ENCODE measurements at places on chromosomes 2 and 18.

- no peak for DNase-seq
Observed at GRCh38 chr2:133603109-133603508, 34.8 kb upstream of the NCKAP5 start.

GRCh38 chr18:79384151-79384807 lies 11.5 kb upstream of the NFATC1 start:
- DNase-seq, result peak; percentile 48

GRCh38 chr2:73716543-73717250 lies 20.4 kb downstream of the TPRKB start:
- DNase-seq, result no peak

DNA sequence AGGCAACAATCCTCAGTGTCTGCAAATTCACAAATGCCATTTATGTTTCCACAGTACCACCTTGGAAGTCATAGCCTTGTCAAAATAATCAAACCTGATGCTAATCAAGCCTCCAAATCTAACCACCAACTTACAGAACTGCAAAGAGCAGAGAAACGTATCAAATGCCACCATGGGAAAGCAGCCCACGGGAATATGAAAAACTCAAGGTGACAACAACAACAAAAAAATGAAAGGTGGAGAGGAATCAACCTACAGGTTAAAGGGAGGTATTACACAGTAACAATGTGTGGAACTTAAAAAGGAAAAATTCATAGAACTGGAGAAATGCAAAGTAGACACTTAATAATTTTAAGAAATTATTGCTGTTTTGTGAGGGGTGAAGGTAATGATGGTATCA lies 46.7 kb downstream of the CD226 start:
- DNase-seq, result no peak

GRCh38 chr2:66888791-66889631 lies 454.1 kb downstream of the MEIS1 start:
- DNase-seq, result no peak

DNA sequence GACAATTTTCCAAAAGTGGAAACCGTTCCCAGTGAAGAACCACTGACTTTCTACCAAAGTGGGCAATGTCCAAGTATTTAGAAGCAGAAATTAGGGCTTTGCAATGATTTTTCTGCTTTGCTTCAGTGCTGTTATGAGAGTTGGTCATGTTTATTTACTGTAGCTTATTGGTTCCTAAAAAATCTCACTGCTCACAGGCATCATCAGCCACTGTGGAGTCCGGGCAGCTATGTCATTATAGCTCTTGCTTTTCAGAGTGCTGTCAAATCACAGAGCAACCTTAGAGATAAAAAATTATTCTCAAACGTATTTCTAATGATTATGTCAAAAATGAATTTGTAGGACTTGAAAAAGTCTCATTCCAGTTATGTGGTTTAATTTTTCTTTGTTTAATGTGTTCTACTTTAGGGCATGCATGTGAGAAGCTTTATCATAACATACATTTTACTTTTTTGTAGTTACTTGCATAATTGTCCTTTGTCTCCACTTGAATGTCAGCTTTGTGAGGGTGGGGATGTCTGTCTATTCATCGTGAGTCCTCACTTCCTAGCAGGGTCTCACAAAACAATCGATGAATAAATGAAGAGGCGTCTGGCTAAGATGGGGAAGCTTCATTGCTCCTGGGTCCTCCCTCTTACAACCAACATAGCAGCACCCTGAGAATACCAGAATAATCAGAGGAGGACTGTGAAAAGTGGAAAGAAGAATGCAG lies 117.6 kb downstream of the TPGS2 start:
- DNase-seq, result no peak
